ENCODE measurements at places on chromosomes 2 and 18.

DNA sequence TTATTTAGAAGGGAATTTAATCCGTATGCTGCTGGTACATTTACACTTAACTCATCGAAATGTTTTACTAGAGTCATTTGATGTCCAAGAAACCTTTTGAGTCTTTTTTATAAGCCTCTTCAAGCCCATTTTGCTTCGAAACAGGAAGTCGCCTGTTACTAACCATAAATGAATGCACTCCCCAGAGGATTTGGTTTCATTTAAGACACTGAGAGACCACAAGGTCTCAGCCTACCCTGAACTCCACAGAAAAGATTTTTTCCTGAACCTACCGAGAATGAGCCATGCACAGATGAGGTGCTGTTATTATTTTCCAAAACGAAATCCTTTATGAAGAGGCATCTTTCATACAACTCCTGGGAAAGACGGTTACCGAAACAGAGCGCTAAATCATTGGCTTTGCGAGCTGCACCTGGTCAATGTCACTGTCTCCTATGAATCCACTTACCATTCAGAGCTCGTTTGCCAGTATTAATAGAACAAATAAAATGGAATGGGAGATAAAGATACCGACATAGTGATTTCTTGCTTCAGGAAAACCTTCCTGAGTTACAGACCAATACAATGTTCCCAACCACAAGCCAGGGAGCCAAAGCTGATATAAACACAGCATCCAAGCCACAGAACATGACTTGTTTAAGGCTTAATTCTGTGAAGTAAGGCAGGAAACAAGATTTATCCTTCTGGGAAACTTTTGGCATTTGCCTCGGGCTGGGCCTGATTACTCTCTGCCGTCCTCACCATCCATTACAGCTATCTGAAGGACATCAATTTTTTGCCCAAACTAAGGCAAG is 382.1 kb downstream of the OSR1 start:
- no peak for DNase-seq

- no peak for DNase-seq
Measured at GRCh38 chr18:48060970-48061369, 130.5 kb upstream of the SMAD2 start.

DNA sequence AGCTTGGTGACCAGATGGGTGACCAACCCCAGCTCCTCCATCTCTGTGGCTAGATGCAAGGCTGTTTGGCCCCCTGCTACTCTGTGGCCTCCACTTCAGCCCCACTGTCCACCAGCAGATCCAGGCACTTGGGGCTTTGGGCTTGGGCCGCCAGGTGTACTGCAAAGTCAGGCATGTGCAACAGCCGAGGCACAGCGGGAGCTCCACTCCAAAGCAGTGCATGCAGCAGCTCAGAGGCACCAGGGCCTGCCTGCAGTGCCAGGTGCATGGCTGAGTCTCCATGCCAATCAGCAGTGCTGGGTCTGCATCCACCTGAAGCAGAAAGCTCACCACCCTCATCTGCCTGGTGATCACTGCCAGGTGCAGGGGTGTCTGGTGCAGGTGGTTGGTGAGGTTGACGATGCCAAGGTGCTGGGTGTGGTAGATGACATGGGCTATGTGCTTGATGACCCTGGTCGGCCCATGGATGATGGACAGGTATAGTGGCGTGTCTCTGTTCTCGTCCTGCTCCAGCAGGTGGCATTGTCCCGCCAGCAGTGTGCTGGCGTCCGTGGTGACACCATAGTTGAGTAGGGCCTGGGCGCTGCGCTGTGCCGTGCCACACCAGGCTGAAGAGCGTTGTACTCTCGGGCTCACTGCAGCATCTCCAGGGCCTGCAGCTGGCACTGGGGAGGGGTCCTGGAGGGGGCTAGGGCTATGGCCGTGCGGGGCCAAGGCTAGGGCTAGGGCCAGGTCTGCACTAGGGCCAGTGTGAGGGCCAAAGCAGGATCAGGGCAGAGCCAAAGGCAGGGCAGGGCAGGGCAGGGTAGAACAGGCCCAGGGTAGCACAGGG is 1.0 kb upstream of the ANKRD62 start:
- DNase-seq = no peak

- DNase-seq = no peak
Measured at GRCh38 chr2:43292851-43293743, 66.7 kb upstream of the ZFP36L2 start.

DNA sequence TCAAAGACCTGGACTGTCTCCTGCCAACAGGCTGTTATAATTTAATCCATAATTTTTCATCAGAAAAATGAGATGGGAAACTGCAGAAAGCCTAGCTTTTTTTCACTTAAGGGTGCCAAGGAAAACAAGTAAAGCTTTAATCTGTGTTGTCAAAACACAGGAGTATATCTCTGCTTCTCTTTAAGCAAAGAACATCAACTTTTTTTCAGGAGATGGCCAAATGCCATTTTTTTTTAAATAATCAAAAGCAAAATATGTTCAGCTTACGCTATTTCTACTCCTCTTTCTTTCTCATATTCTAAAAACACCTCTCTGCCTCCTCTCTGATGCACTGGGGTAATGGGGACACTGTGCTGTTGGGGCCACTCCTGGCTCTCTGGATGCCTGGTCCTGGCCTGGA is 73.1 kb upstream of the NXPH2 start:
- no peak for DNase-seq

DNA sequence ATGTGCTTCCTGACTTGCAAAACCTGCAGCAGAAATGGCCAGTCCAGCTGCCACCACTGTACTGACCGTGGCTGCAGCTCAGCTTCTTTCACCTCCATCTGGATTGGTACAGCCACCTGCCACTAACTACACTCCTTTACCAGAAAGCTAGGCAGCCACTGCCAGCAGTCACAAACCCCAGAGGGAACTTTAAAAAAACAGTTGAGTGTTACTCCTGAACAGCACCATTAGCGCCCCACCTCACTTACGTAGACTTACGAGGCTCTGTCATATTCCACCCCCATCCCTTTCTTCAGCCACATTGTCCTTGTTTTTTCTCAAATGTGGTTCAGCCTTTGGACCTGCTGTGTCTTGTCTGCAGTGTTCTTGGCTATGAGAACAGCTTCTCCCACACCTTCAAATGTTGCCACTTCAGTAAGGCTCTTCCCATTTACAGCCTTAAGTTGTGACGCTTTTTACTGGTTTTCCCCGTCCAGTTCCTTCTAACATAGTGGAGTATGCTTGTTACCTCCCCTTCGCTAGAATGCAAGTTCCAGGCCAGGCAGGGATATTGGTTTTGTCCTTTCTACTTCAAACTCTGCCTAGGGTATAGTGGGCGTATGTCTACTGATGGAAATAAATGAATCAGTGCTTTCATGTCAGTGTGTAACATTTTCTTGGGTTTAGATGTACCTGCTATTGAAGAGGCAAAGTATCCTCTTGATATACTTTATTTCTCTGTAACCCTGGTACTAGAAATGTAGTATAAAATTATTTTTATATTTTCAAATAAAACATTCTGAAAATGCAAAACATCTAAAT is 17.0 kb downstream of the HNRNPA3 start:
- DNase-seq = no peak

GRCh38 chr2:122328816-122329215 is 573.4 kb downstream of the TSN start:
- no peak for DNase-seq

- no peak for DNase-seq
Measured at GRCh38 chr2:9212661-9213411, 6.2 kb downstream of the ASAP2 start.

GRCh38 chr2:159065313-159065712 is 96.9 kb downstream of the TANC1 start:
- DNase-seq = no peak

DNA sequence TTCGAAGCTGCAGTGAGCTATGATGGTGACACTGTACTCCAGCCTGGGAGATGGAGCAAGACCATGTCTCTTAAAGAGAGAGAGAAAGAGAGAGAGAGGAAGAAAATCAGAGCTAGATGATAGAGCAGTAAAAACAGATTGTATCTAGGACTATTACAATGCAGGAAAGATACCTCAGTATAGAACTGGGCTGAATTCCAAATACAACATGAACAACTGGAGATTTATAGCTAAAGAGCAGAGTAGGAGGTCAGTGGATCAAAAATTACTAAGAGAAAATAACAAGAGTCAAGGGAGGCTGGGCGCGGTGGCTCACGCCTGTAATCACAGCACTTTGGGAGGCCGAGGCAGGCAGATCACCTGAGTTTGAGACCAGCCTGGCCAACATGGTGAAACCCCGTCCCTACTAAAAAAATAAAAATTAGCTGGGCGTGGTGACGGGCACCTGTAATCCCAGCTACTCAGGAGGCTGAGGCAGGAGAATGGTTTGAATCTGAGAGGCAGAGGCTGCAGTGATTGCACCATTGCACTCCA is 100.7 kb upstream of the MSH6 start:
- no peak for DNase-seq

DNA sequence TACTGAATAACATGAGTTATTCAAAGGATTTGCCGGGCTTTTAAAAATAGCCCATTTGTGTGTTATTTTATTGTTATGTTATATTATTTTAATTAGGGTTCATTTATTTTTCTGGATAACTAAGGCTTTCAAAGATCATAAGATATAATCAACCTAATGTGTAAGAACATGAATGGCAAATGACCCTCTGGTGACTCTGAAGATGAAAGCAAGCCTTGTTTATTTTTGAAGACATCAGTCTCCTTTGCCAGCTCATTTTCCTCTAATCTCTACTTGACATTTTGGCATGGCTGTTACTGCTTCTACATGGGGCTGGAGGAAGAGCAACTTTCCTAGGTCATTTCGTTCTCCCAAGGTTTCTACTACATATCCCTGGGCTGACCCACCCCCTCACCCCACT is 10.6 kb downstream of the FAP start:
- no peak for DNase-seq

DNA sequence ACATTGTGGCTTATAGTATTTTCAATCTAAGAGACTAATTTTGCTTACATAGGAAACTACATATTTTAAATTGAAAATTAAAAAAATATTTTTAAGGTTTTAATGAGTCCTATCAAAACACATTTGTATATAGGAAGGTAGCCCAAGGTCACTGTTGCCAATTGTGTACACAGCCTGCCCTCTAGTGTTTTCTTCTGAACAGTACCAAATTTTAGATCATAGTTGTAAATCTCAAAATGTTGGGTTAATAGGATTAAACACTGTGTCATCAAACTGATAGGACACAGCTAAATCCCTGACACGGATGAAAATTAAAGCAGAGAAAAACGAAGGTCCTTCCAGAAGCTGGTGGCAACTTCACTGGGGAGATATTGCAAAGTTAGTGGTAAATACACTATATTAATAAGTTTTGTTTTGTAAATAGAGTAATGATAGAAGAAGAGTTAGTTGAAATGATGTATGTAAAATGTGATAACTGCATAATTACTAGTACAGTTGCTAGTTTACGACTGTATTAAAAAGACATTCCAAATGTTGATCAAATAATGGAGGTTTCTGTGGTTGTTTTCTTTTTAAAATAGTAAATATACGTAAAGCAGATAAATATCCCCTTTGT is 19.7 kb downstream of the CLUL1 start:
- DNase-seq = peak; percentile 27

DNA sequence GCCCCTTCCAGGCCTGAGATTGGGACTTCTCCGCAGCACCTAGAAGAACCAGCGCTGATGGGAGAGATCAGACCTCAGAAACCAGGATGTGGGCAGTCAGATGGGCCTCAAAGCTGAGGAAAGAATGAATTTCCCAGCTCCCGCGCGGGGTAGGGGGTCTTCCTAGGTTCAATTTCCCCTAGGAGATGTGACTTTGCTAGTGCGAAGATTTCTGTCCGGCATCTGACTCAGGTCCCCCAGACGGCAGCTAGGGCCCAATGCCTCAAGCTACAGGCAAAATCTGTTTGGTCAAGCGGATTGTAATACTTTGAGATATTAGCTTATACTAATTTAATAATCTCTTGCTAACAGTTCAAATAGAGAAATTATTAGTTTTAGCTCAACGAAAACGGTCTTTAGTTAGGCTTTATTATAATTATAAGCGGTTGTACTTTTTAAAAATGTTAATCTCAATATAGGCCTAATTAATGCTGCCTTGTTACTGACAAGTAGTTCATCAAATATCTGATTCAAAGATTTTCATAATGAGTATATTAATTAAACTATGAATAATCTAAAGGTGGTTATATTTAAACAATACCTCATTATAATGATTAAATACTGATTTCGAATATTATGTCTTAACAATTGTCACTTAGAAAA is 5.8 kb downstream of the DLX1 start:
- DNase-seq = no peak

DNA sequence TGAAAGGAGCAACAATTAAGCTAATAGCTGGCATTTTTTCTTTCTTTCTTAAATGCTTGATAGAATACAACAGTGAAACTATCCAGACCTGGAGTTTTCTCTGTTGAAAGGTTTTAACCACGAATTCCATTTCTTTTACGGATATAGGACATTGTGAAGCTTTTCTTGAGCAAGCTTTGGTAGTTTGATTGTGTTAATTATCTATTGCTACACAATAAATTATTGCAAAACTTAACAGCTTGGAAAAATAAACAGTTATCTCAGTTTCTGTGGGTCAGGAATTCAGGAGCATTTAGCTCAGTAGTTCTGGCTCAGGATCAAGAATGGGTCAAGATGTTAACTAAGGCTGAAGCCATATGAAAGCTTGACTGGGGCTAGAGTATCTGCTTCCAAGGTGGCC is 11.7 kb downstream of the PHOSPHO2 start:
- DNase-seq = peak; percentile 71
